ENCODE measurements at places on chromosomes 13 and 19.

- DNase-seq: no peak
Measured at GRCh38 chr19:53873773-53874605, 6.3 kb downstream of the MYADM start.

DNA sequence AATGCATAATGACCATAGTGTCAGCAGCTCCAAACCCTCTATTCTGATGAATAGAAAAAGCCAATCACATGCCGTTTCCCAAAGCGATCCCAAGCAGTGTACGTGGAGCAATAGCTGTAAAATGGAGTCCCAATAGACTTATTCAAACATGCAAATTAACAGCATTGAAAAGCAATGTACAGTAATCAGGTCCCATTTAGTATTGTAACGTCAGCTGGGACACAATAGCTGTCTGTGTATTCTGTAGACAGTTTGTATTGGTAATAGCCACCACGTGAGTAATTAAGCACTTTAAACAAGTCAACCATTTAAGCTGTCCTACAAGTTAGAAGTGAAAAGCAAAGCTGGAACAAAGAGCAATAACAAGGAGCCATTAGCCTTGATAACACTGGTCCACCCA lies 698.2 kb downstream of the PCDH17 start:
- DNase-seq: no peak

GRCh38 chr13:25865391-25865790 lies 186.4 kb downstream of the SHISA2 start:
- no peak for DNase-seq

DNA sequence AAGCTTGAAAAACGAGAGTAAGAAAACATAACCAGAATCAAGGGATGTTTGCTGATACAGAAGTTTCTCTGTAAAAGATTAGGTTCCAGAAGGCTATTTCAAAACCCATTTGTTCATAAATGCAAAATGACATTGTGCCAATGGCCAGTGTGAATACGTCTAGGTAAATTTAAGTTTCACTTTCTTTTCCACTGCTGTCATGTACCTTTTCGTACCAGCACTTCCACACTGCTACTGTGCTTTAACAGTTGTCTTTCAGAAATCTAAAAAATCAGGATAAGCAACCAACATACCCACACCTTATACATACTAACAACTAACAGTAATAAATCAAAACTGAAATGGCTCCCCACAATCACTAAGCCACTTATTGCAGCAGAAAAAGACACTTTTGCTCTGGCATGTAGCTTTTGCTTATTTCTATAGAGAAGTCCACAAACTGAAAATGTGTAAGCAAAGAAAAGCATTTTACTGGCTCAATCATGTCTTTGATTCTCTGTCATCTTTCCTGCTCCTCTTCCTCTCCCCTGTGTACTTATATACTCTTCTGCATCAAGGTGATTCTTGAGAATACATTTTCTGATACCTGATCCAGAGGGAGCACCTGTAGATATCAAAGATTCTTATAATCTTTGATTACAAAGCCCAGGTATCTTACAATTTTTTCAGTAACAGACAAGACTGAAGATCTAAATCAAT lies 34.3 kb downstream of the ELF1 start:
- no peak for DNase-seq

DNA sequence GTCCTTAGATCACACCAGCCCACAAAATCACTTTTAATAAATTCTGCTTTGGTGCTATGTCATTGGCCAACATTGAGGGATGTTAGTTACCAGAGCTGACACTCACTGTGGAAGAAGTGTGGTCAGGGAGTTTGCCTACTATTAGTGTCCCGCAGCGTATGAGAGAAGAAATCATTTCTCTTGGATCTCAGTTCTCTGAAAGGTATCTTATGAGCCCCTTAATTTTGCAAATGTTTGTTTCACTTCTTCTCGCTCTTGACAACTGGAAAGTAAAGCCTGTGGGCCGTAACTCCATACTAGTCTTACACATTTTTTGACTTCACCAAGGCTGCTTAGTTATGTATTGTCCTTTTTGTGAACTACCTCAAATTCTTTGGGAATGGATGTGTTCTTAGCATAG lies 80.9 kb downstream of the FLT1 start:
- DNase-seq: no peak

GRCh38 chr19:46824890-46825730 lies 25.5 kb downstream of the AP2S1 start:
- no peak for DNase-seq

DNA sequence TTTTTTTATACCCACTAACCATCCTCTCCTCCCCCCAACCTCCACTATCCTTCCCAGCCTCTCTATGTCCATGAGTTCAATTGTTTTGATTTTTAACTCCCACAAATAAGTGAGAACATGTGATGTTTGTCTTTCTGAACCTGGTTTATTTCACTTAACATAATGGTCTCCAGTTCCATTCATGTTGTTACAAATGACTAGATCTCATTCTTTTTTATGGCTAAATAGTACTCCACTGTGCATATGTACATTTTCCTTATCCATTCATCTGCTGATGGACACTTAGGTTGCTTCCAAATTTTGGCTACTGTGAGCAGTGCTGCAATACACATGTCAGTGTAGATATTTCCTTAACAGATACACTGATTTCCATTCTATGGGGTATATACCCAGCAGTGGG lies 24.9 kb upstream of the ACP7 start:
- DNase-seq: no peak

DNA sequence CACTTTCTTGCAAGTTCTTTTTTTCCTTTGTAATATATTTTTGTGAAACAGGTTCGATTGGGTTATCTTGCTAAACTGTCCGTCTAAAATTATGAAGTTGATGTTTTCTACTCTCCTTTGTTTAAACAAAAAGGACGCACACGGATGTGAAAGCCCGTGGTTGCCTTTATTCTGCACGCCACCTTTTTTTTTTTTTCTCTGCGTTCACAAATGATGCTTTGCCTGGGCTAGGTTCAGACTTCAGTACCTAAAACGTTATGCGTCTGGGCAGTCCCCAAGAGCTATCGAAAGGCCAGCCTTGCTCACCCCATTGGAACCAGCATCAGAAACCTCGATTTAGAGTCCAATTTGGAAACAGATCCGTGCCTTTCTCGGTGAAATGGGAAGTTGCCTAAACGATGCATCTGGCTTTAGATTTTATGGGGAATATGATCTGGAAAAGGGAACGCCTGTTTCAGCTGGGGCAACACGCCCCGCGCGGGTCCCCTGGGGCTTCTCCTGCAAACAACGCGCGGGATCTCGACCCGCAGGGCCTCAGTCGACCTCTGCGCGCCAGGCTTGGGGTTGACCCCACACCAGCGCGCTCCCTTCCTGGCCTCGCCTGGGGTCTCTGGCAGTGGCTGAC lies 113.9 kb downstream of the KCNRG start:
- DNase-seq: no peak

- no peak for DNase-seq
Measured at GRCh38 chr13:79986890-79987289, 354.0 kb downstream of the SPRY2 start.

- DNase-seq: no peak
Measured at GRCh38 chr19:31054430-31054829, 294.8 kb downstream of the TSHZ3 start.

- DNase-seq: no peak
Measured at GRCh38 chr19:46620267-46620666, 4.6 kb downstream of the PTGIR start.

DNA sequence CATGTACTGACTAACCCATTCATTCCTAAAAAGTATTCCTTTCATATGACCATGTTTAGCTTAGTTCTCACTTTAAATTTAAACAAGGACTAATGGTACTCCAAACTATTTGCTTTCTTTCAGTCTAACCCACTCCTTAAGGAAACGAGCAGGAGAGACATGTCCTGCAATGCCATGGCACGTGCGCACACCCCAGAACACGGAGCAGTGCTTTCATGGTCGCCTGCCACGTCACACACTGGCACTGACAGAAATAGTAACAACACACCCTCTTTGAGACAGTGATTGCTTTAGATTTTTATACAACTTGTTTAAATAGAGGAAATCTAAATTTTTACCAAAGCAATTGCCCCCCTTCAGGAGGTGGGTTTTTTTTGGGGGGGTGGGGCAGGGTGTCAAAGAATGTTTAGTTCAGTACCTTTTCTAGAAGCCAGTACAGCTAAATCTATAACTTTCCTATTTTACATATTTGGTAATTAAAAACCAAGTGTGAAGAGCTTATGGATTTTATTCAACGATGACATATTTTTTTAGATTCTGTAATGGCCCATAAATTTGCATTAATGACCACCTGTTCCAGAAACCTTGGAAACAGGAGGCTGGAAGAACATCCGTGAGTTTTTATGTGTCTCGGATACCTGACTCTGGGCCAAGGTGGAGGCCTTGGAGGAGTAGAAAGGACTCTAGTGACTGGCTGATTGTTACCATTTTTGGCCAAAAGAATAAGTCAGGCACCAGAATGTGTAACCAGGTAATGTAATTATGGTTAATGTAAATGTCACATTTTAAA lies 247.1 kb downstream of the DCT start:
- DNase-seq: no peak

- no peak for DNase-seq
Measured at GRCh38 chr19:44644402-44645016, 799 bp downstream of the PVR start.

- no peak for DNase-seq
Measured at GRCh38 chr13:76216729-76217128, 580.6 kb downstream of the LMO7 start.

GRCh38 chr19:29645911-29646310 lies 19.4 kb upstream of the PLEKHF1 start:
- no peak for DNase-seq

DNA sequence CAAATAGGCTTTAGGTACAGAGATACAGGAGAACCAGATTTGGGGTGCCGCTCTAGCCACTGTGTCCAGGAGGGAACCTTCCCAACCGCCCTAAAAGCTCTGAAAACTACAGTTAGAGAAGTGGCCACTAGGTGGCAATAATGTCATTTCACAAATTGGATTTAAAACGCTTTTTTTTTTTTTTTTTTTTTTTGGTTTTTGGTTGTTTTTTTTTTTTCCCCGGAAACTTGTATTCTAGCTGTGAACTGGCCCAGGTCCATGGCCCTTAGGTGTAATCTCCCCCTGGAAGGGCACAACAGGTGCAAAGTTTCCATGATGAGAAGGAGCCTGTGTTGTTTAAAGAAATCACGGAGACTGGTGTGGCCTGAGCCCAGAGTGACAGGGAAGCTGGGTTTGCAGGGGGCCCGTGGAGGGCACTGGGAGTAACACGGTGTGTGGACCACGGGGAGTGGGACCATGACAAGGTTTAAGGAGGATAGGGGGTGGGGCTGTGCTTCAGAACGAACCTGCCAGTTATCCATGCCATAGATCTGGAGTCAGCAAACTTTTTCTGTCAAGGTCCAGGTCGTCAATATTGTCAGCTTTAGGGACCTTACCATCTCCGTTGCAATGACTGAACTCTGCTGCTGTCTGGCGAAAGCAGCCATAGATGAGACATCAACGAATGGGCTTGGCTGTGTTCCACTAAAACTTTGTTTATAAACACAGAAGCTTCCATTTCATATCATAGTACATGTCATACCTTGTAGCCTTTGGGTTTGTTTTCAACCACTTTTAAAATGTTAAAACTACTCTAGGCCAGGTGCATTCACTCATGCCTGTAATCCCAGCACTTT lies 10.1 kb downstream of the OR1I1 start:
- no peak for DNase-seq

DNA sequence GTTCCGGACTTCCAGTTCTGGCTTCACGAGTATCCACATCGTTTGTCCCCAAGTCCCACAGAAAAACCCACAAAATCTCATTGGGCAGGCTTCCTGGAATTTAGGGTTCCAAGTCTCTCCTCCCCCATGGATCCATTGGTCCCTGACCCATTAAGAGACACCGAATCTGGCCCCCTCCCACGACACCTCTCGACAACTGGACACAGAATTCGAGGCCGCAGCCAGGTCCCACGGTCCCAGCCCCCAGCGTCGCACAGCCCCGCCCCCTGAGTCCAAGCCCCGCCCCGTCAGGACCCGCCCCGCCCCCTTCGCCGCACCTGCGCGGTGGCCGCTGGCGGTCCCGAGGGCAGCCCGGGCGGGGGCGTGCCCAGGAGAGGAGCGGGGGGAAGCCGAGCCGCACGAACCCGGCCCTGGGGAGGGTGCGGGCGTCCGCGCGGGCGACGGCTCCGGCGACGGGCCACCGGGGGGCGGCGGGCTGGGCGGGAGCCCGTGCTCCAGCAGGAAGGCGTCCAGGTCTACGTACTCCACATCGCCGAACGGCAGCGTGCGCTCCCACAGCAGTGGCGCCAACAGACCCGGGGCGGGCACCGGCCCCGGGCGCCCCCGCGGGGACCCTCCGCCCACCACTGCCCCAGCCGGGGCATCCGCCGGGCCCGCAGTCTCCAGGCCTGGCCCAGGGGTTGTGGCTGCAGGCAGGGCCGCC lies 1.8 kb downstream of the DBP start:
- no peak for DNase-seq

- no peak for DNase-seq
Measured at GRCh38 chr19:34481861-34482379, 362 bp downstream of the WTIP start.

DNA sequence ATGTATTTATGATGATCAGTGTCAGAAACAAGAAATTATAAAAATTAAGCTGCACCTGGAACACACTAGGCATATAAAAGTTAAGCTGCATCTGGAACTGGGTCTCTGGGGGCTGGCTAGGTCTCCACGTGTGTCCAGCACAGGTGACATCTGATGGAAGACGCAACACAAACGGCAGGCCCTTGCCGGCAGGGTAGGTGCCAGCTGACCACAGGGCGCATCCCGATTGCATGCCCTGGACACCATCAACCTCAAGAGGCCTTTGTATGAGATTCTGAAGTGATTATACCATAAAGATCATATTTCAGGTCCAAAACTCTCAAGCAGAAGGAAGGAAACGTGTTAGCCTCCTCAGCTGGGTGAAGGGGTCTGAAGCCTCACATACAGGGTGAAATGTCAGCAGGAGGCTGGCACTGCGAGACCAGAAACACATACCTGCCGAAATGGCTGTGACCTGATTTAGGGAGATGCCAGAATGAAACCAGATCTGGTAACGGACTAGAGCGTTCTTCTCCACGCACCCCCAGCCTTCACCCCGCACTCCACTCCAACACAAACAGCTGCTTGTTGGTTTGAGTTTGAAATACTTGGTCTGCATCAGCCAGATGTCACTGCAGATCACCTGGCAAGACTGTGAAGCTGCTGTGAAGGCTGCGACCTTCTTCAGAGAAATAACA lies 37.3 kb downstream of the COL4A1 start:
- DNase-seq: no peak

DNA sequence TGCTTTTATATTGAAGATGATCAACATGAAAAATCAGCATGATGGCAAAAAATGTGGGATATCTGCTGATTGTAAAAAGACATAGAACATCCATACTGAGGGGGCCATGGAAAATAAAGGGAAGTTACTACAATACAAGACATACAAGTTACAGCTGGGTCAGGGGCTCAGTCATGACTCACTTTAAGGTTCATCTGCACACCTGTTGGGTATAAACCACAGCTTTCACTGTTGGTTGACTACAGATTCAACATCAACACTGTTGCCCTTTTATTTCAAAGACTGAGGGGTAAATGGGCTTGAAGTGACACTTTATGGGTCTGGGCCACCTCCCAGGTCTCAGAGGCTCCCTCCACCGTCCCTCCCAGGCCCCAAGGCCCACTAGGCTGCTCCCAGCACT lies 98.1 kb upstream of the IRS2 start:
- DNase-seq: no peak

Measured in NCI-H524 treated with DMSO at 0.1 percent for 48 hours (cell line).